Upper lobe of left lung (tissue), 6 donors: ENCODE measurements at places on chromosomes 2 and 18. TPM values are rescaled to one million over a fixed set of nuclear protein-coding genes. Genes with fewer than 3 reads are reported as not detected.

SCYGR4 gene
- total RNA-seq = not detected

OR6B2 gene
- not detected for total RNA-seq

ZNF512 gene
- 19.5 TPM for total RNA-seq

GRCh38 chr2:55247025-55247424 lies 14.5 kb downstream of the RPS27A start:
- no peaks in the 10 kb centered on the region for H3K4me1 ChIP-seq
- H3K36me3 ChIP-seq = peaks cover 6% of the 10 kb centered on the region
- H3K4me3 ChIP-seq = no peak overlapping the region
- no peak for DNase-seq
- no peaks in the 10 kb centered on the region for H3K27me3 ChIP-seq

- no peak for DNase-seq
- no peaks in the 10 kb centered on the region for H3K36me3 ChIP-seq
- H3K27ac ChIP-seq = no peak overlapping the region
- no peak overlapping the region for H3K4me3 ChIP-seq
- H3K4me1 ChIP-seq = no peaks in the 10 kb centered on the region
Measured at GRCh38 chr2:230244211-230244610, 18.7 kb downstream of the SP140 start.

DNA sequence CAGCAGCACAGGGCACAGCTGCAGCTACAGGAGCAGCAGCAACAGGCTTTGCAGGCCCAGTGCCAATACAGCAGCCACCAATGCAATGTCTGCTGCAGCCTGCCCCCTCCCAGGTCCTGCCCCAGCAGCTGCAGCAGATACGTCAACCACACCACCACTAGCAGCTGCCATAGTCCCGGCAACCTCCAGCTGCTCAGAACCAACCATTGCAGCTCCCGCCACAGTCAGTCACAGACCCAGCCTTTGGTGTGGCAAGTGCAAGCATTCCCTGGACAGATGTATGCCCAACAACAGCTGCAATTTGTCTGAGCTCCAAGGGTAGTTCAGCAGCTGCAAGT lies 53.3 kb upstream of the TUBA3E start:
- no peaks in the 10 kb centered on the region for H3K27me3 ChIP-seq
- H3K36me3 ChIP-seq = no peaks in the 10 kb centered on the region
- no peaks in the 10 kb centered on the region for H3K4me1 ChIP-seq
- no peak overlapping the region for H3K4me3 ChIP-seq

GRCh38 chr2:15189216-15189615 lies 371.9 kb downstream of the NBAS start:
- H3K4me3 ChIP-seq = no peak overlapping the region
- no peaks in the 10 kb centered on the region for H3K4me1 ChIP-seq
- H3K27ac ChIP-seq = no peak overlapping the region
- no peak for DNase-seq
- no peaks in the 10 kb centered on the region for H3K36me3 ChIP-seq
- no peaks in the 10 kb centered on the region for H3K27me3 ChIP-seq

DNA sequence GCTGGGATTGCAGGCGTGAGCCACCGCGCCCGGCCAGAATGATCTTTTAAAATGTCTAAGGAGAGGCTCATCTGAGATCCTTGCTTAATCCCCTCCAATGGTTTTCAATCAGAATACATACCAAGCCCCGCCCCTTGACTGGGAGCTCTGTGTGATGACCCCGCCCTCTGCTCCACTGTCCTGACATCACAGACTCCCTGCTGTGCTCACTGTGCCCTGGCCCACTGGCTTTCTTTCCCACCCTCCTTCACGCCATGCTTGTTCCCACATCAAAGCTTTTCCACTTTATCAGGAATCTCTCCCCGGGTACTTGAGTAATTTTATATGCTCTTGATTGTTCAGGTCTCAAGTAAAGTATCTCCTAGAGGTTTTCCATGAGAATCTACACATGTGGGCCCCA lies 762.3 kb upstream of the ID2 start:
- H3K27me3 ChIP-seq = no peaks in the 10 kb centered on the region
- H3K4me1 ChIP-seq = no peaks in the 10 kb centered on the region

DNA sequence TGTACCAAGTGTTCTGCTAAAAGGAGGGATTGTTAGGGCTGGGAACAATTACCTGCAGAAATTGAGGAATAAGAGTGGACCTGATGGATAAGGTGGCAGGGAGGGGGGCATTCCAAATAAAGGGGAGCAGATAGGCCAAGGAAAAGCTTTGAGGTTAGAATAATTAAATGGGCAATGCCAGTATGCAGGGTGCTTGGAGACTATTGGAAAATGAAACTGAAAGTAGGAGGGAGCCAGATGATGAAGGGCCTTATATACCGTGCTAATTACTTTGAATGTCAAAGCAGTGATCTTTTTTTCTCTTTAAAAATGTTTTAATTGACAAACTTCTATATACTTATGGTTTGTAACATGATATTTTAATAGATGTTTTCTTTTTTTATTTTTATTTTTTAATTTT lies 42.9 kb downstream of the MMADHC start:
- no peak overlapping the region for H3K4me3 ChIP-seq
- H3K36me3 ChIP-seq = no peaks in the 10 kb centered on the region
- no peaks in the 10 kb centered on the region for H3K27me3 ChIP-seq
- no peak for DNase-seq

DNA sequence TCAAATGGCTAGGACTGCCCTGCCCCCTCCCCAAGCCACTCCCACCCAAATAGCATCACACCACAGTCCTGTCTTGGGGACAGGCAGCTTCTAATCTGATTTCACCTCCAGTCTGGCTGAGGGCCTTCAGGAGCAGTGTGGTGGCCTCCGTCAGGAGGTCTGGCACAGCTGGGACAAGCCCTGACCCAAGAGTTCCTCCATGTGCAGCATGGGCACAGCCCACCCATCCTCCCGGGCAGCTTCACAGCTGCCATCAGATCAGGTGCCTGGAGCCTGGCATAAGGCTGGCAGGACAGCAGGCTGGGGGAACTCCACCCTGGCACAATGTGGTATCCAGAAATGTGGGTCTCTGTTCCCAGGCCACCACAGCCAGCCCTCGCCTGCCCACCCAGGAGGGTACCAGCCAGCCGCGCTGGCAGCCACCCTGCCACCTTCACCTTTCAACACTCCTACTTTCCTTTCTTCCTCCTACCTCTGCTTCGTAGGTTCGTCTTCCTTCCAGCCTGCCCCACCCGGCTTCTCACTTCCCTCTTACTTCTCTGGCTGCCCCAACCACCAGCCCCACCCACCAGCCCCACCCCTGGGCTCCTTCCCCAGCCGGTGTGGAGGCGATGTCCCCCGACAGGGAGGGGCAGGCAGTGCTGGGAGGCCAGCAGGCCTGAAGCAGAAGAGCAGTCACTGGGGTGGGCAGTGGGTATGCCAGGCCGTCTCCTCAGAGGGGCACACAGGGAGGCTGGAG lies at the start of gene CAPG:
CAPG (minus strand) TSS at position 522 of the 739 bp plus-strand sequence. CDS start 8,221 bp downstream, outside the sequence.
- peak within 1 kb of the TSS; percentile 47 for H3K4me3 ChIP-seq
- H3K27ac ChIP-seq = peak within 1 kb of the TSS; percentile 89
- peaks cover 32% of the 10 kb centered on the region for H3K4me1 ChIP-seq
- DNase-seq = peak; percentile 90

GRCh38 chr2:102801858-102802699 lies 40.2 kb downstream of the TMEM182 start:
- no peaks in the 10 kb centered on the region for H3K4me1 ChIP-seq
- no peaks in the 10 kb centered on the region for H3K27me3 ChIP-seq
- DNase-seq = no peak
- H3K36me3 ChIP-seq = no peaks in the 10 kb centered on the region
- H3K4me3 ChIP-seq = no peak overlapping the region

GRCh38 chr18:55501982-55502710 lies 85.8 kb downstream of the TCF4 start:
- no peak overlapping the region for H3K27ac ChIP-seq
- no peaks in the 10 kb centered on the region for H3K36me3 ChIP-seq
- peaks cover 22% of the 10 kb centered on the region for H3K4me1 ChIP-seq
- no peak for DNase-seq
